ENCODE measurements at places on chromosomes 12 and 14.

DNA sequence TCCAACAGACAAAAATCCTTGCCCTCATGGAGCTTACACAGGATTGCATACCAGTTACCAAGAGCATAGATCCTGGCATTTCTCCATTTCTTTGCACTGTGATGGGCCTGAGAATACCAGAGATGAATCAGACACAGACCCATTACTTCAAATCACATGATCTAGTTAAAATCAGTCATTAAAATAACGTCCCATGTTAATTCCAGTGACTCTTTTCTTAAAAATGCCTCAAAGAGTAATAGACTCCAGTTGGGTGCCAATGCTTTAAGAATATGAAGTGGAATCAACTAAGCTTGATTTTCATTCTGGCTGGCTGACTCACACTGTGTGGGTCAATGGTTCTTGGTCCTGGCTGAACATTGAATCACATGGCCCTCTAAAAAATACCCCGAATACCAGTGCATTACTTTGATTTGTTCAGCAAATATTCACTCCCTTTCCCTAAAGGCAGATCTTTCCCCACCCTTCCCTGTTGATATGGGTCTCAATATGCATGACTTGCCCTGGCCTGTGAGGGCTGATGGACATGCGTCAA lies 11.0 kb downstream of the ASB2 start:
- no peak for DNase-seq

- DNase-seq: no peak
Measured at GRCh38 chr12:118033323-118033722, 16.8 kb downstream of the RFC5 start.

DNA sequence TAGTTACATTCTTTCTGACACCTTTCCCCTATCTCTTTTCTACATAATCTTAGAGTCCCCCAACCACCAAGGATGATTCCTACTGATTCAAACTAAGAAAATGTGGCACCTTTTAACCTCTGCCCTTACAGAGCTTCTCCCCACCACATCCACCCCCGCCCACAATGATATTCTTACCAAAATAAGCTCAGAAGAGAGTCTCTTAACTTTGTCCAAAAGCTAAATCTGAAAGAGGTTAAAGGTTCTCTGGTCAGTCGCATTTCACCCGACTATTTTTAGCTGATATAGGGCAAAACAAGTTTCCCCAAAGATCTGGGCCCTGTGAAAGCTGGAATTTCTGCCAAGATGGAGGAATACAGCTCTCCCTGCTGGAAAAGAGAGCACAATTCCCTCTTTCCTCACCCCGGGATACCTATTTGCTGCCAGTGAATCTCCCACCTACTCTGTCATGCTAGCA lies 128.6 kb downstream of the ZFP36L1 start:
- DNase-seq: no peak

GRCh38 chr14:99744199-99744872 lies 48.9 kb upstream of the EML1 start:
- no peak for DNase-seq

DNA sequence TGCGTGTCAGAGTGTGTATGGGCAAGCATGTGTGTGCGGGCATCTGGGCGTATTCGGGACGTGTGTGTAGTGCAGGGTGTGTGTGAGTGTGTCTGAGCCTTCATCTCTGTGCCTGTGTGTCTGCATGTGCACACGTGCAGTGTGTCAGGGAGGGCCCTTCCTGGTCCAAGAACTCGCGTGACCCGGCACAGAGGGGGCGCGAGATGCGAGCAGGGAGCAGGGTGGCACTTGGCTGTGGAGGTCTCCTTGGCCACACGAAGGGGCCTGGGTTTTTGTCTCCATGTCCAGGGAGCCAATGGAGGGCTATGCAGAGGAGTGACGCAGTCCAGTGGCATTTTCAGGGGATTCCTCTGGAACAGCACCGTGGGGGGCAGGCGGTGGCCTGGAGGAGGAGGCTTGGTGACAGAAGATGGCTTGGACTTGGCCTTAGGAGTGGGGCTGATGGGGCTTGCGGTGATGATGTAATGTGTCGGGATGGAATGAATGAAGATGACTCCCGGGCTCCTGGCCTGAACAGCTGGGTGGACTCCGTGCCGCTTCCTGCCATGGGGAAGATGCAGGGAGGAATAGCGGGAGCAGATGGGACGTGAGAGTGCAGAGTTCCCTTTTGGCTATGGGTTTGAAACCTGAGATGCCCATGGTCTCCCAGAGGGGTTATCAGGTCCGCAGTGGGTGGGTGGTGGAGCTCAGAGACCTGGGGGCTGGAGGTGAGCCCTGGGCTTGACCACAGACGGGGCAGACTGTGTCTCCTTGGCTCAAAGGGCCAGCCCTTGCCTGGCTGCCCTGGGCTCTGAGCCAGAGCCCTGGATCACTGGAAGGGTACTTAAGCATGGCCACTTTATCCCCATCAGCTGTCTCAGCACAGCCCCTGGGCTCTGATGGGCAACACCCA lies 208.3 kb downstream of the PHETA1 start:
- DNase-seq: no peak

- DNase-seq: no peak
Measured at GRCh38 chr14:76832503-76832988, 6.3 kb downstream of the LRRC74A start.

DNA sequence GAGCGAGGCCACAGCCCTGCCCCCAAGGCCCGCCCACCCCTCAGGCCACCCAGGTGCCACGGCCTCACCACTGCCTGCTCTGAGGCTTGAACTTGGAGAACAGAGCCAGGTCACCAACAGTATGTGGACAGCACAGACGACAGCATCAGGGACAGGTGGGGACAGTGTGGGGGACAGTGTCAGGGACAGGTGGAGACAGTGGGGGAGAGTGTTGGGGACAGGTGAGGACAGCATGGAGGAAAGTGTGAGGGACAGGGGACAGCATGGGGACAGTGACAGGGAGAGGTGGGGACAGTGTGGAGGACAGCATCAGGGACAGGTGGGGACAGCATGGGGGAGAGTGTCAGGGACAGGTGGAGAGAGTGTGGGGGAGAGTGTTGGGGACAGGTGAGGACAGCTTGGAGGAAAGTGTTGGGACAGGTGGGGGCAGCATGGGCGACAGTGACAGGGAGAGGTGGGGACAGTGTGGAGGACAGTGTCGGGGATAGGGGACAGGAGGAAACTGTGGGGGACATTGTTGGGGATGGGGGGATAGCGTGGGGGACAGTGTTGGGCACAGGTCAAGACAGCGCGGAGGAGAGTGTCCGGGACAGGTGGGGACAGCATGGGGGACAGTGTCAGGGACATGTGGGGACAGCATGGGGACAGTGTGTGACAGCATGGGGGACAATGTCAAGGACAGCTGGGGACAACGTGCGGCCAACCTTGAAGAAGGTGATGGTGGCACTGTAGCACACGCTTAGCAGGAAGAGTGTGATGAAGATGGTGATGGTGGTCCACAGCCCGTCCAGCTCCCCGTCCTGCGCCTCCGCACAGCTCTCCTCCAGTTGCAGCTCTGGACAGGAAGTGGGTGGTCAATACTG lies 114.9 kb downstream of the TMEM121 start:
- DNase-seq: no peak

GRCh38 chr12:21925296-21925913 lies 15.8 kb downstream of the ABCC9 start:
- no peak for DNase-seq

- DNase-seq: no peak
Measured at GRCh38 chr14:89690139-89690538, 264.4 kb downstream of the EFCAB11 start.

Measured in Jurkat, Clone E6-1 (cell line).